ENCODE measurements at places on chromosomes 6 and 20.

DNA sequence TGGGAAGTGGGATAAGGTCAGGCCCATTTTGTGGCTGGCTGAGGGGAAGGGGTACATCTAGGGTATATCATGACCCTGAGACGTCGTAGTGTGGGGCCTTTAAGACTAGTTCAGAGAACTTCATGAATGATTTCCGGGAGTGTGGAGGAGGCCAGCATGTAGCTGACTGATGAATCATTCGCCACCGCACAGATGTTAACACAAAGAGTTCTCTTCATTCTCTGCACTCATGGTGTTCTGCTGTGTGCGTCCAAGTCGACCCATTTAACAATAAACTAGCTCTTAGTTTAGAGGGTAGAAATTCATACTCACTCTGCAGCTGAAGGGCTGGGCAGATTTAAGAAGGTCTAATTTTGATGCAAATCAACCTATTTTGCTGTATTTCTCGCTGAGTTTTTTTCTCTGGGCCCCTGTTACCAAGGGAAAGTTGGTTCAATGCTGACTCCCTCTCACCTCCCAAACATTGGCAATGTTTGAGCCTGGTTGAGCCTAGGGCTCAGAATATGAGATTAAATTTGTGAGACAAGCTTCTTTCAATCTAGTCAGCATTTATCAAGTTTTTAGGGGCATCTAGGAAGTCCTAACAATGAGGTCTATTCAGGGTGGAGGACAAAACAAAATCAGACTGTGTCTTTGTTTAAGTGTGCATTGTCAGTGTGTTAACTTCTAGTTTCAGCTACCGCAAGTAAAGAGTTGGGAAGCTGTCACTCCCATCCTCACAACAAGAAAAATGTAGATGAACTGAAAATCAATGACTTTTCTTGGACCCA is 106.8 kb upstream of the CBLN4 start:
- no peak for DNase-seq

DNA sequence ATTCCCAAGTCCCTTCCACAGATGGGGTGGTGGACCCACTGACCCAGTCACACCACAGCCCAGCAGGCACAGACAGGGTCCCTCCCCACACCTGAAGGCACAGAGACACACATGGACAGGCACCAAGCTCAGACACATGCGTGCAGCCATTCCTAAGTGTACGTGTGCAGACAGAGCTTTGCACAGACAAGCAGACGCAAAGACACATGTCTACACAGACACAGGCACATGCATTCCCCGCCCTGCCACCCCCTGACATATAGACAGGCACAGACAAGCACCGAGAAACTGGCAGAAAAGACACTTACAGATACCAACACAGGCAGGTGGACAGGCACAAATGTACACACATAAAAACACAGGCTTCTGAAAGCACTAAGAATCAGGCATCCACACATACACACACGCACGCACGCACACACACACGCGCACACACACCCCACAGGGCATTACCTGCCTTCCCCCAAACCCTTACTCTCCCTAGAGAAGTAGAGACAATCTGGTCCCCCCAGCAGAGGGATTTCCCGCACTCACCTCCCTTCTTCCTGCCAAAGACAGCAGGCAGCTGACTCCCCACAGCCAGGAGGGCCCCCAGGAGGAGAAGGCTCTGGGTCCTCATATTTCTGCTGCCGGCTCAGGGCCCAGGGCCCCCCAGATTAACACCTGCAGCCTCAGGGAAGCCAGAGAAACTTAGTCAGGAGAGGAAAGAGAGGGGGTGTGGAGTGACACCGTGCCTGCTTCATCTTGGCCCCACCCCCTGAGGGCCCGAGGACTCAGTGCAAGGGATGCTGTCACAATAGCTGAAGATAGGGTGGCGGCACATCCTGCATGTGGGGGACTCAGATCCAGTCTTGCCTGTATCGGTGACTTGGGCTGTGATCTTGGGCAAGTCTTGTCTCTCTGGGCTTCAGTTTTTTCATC is at the start of gene WFDC5:
TSS of gene WFDC5 (minus strand) at position 710 of the 921 bp plus-strand sequence. CDS start at position 619, 91 bp downstream.
- DNase-seq: no peak

GRCh38 chr20:36624944-36625324 is 19.4 kb downstream of the RAB5IF start:
- no peak for DNase-seq

DNA sequence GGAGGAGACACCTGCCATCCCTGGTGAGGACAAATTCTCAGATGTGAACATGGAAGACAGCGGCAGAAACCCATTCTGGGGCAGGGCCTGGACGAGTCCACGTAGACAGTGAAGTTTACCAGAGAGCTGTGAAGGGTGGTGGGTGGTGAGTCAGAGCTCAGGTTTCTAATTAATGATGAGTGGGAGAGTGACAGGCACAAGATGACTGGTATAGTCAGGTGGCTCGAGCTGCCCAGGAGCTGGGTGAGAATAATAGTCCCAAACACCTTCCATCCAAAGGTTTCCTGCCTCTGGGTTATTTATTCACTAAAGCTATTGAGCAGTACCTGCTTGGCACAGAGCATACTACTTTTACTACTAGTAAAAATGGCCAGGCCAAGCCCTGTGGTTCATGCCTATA is 6.0 kb downstream of the TLDC2 start:
- DNase-seq: no peak

DNA sequence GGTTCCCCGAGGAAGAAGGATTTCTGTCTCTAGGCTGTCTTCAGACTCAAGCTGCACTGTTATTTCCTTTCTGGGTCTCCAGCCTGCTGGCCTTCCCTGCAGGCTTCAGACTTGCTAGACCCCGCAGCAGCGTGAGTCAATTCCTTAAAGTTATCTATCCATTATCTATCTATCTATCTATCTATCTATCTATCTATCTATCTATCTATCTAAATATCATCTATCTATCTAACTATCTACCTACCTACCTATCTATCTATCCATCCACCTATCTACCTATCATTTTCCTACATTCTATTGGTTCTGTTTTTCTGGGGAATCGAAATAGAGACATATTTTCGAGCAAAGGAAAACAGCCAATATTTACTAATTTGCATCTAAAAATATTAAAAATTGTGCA is 48.7 kb upstream of the BMP6 start:
- DNase-seq: no peak

- DNase-seq: no peak
Observed at GRCh38 chr20:40811004-40811403, 122.0 kb upstream of the MAFB start.

GRCh38 chr6:69647726-69648125 is 149.1 kb downstream of the LMBRD1 start:
- no peak for DNase-seq

GRCh38 chr6:144862769-144863168 is 577.6 kb downstream of the UTRN start:
- no peak for DNase-seq

DNA sequence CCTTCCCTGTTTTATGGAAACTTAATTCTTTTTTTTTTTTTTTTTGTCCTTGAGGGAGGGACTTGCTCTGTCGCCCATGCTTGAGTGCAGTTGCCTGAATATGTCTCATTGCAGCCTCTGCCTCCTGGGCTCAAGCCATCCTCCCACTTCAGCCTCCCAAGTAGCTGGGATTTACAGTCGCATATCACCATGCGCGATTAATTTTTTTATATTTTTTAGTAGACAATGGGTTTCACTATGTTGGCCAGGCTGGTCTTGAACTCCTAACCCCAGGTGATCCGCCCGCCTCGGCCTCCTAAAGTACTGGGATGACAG is 654 bp downstream of the TMEM14C start:
- no peak for DNase-seq

GRCh38 chr6:163753430-163753829 is 338.9 kb downstream of the QKI start:
- no peak for DNase-seq

- no peak for DNase-seq
Observed at GRCh38 chr20:53611449-53611894, 17.8 kb upstream of the ZNF217 start.

GRCh38 chr6:174036-174435 is 118.3 kb upstream of the DUSP22 start:
- DNase-seq: no peak

- no peak for DNase-seq
Observed at GRCh38 chr6:159985296-159985945, 16.5 kb downstream of the IGF2R start.

- no peak for DNase-seq
Observed at GRCh38 chr6:104729433-104729832, 130.3 kb downstream of the HACE1 start.

DNA sequence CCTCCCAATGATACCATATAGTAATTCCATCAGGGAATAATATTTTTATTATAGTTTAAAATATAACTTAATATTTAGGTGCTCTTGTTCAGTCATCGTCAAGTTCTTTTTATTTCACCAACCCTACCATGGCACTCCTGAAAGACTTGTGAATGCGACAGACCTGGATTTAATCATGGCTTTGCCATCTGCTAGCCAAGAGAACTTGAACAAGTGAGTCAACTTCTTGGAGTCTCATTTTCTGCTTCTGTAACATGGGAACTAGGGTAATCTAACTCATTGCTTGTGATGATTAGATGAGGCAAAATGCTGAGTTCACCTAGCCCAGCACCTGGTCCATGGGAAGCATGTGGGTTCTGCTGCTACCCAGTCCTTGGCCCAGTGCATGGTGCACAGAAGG is 62.9 kb downstream of the ESR1 start:
- no peak for DNase-seq

GRCh38 chr6:159582736-159583135 is 110.3 kb downstream of the SOD2 start:
- DNase-seq: no peak

GRCh38 chr20:48295966-48296421 is 510.7 kb upstream of the SULF2 start:
- no peak for DNase-seq

- no peak for DNase-seq
Observed at GRCh38 chr6:38728203-38728602, 13.1 kb downstream of the DNAH8 start.

- no peak for DNase-seq
Observed at GRCh38 chr6:41430875-41431274, 95.5 kb downstream of the NCR2 start.

GRCh38 chr6:139531148-139532115 is 157.0 kb upstream of the CITED2 start:
- DNase-seq: no peak

- no peak for DNase-seq
Observed at GRCh38 chr20:62825986-62826645, 9.3 kb downstream of the COL9A3 start.

All from stimulated activated CD4-positive, alpha-beta T cell treated with anti-CD3 and anti-CD28 coated beads, Interleukin-12 subunit alpha, Interleukin-12 subunit beta, amount 100 ng/mL, for 4 hours (primary cell).